ENCODE measurements at places on chromosomes 6 and 20.

DNA sequence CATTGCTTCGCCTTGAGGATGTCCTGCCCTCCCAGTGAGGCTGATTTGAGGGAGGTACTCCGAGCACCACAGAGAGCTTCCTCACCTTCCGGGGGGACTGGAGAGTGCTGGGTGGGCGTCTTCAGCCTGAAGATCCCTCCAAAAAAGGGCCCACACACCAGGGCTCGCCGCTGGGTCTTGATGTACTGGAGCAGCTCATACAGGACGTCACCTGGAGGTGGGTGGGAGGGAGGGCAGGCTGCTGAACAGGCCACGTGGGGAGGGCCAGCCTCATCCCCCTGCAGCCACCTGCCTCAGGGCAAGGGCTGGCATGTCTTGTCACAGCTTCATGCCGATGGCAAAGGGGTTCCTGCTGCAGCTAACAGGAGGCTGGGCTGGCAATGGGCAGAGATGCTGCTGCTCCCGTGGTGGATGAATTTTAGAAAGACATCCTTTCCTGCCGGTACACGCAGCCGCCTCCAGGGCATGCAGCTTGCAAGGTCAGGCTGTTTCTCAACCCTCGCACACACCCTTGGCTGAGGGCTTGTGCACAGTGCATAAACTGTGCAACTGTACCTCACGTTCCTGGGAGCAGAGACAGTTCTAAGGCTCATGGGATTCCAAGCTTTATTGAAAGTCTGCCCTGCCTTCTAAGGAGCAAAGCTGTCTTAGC is 14.0 kb downstream of the ETV7 start:
- no peak for DNase-seq

DNA sequence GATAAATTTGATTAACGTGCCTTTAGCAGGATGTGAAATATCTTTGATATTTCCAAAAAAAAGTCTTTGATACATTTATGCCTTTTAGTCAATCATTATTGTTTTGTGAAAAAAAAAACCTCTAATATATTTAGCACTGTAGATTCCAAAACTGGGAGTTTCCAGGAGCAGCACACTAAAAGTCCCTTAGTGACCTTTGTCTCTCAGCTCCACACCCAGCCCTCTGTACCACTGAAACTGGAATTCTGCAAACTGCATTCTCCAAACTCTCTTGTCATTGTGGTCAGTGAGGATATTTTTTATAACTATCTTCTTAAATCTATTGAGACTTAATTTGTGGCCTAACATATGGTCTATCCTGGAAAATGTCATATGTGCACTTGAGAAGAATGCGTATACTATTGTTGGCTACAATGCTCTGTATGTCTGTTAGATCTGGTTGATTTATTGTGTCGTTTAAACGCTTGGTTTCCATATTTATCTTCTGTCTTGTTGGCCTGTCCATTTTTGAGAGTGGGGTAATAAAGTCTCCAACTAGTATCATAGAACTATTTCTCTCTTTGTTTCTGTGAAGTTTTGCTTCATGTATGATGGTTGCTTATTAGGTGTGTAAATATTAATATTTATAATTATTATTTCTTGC is 73.2 kb upstream of the CNKSR3 start:
- DNase-seq: no peak

DNA sequence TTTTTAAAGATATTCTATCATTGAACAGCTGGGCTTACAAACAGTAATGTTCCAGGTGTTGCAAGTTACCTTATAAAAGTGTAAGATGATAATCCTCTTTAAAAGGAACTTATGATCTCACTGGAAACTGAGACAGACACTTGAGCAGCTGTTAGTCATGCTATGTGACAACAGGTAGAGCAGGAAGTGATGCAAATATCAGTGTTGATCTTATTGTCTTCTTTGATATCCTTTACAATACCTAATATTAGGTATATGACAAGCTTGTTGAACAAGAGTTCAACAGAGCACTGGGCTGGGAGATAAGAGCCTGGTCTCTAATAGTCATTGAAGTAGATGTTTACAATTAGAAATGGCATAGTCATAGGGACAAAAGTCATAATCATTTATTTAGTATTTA is 150.0 kb downstream of the UBE3D start:
- DNase-seq: no peak

- DNase-seq: no peak
Observed at GRCh38 chr6:37919417-37920157, 100.1 kb downstream of the ZFAND3 start.

DNA sequence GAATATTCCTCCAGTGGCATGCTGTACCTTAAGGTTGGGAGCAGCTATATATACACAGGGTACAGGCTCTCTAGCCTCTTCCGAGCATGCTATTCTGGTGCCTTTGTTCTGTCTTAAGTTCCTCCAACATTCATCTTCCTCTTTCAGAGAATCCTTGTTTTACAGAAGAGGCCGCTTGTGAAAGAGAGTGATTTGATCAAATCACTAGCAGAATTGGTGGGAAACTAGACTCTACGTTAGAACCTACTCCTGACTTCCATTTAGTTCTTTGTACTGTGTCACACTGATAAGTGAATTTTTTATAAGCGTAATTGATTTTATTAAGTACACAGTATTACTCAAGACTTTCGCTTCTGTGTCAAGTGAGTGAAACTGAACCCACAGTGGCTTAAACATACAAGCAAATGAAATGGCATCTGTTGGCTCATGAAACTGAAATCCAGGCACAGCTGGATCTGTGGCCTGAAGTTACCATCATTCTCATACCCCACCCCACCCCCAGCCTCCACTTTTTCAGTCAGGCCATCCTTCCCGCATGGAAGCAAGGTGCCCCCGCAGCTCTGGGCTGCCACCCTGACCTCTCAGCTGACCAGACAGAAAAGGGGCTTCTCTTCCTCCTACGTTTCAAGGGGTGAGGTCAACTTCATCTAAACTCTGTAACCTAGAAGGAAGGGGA is 102.3 kb downstream of the RPP40 start:
- peak; percentile 90 for DNase-seq

GRCh38 chr20:56995635-56996075 is 270.8 kb downstream of the BMP7 start:
- DNase-seq: peak; percentile 12

DNA sequence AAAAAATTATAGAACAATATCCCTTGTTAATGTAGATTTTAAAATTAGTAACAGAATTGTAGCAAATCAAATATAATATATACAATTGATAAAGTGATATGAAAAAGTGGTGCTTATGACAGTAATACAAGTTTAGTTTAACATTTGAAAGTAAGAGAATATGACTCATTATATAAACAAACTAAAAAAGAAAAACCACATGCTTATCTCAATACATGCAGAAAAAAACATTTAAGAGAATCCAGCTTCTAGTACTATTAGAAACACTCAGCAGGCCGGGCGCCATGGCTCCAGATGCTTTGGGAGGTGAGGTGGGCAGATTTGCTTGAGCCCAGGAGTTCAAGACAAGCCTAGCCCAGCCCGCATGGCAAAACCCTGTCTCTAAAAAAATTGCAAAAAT is 60.7 kb upstream of the LAMA2 start:
- no peak for DNase-seq
